ENCODE measurements at places on chromosomes 12 and 14. TPM values are rescaled to one million over a fixed set of nuclear protein-coding genes. Genes with fewer than 3 reads are reported as not detected.

C12orf50 gene
- total RNA-seq, result not detected

GRCh38 chr12:123506059-123506842, 27.3 kb downstream of the RILPL1 start:
- no peak for DNase-seq

GRCh38 chr14:48435221-48435620, 759.8 kb upstream of the MDGA2 start:
- DNase-seq, result no peak

MIP gene
- total RNA-seq, result not detected

DNA sequence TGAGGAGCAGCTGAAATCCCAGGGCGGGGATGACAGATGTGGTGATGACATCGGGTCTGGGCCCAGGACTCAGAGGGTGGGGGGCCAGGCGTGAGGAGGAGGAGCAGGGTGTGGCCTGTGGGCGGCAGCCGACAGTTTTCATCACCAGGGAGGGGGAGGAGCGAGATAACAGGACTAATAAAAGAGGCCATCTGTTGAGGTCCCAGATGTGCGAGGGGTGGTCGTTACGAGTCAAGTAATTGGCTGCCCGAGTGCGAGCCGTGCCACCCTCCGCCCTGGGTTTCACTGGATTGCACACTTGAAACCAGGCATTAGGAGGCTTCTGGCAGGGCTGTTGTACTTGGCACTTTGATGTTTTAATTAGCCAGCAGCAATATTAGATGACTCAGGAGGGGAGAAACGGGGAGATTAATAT, 67.2 kb downstream of the NOS1 start:
- no peak for DNase-seq

TBC1D30 gene
- 5.7 TPM for total RNA-seq

CLBA1 gene
- total RNA-seq, result 2.1 TPM

RIPK3 gene
- 0.39 TPM for total RNA-seq

- no peak for DNase-seq
Measured at GRCh38 chr12:88108021-88108420, 33.9 kb downstream of the CEP290 start.

Data from H1 (cell line).